ENCODE measurements at places on chromosomes 5 and 9.

DNA sequence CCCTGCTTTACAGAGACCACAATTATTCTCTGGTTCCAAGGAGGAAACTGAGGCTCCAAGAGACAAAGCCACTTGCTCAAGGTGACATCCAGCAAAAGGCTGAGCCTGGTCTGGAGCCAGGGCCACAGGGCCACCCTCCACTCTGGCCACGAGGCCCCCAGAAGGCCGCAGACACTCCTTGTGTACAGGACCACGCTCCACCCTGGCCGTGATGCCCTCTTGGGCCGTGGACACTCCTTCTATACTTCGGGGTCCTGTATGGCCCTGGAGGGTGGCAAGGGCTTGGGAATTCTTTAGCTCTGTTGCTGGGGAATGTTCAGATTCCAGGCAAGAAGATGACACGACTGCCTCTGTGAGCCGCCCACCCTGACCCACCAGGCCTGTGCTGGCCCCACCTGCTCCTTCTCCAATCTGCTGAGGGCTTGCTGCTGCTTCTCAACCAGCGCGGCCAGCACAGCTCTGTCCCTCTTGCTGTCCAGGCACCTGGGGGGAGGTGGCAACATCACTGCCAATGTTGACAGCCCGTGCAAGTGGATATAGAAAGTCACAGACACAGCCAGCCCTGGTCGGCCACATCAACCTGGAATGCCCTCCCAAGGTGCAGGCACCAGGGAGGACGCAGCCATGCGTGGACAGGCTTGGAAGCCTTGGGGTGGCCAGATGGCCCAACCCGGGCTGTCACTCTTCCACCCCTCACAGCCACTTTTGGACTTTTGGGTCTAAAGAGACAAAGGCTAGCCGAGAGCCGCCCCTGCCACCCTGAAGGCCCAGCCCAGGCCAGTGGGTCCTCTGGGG is 20.1 kb upstream of the QSOX2 start:
- DNase-seq, result no peak

- DNase-seq, result no peak
These were observed 18.1 kb downstream of the PRKACG start for GRCh38 chr9:68995776-68996175.

DNA sequence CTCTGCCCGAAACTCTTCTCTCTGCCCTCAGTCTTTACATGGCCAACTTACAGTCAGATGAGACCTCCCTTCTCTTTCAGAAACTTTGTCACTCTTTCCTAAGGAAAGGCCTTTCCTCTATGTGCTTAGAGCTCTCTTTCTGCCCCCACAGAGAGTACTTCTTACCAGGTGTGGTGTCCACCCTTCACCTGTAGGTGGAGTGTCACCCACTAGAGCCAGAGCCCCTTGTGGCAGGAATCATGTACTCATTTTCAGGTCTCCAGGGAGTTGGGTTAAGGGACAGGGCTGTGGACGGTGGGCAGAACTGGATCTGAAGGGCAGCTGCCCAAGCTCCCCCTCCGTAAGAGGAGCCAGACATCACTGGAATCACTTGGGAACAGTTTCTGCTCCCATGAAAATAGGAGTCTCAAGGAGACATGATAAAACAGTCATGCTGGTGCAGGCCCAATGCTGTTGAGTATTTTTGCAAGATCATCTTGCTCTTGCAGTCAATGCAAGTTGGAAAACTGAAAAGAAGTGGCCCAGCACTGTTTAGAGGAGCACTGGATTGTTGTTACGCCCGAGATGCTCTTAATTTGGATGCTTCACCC is 436.7 kb downstream of the ZSWIM6 start:
- DNase-seq, result no peak

DNA sequence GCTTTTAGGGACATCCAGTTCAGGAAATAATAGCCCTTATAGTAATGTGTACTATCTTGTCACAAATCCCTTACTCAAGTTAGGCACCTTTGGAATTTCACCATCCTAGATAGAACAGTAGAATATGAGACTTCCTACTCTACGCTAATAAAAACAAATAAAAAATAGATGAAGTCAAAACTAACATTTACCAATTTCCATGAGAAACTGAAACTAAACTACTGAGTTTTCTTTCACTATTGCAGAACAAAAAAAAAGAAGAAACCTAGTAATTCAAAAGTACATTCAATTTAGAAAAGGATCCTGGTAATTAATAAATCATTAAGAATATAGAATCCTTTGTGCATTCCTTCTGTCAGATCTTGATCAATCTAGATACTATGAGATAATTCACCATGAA is 14.0 kb downstream of the STARD4 start:
- DNase-seq, result no peak

GRCh38 chr5:81181576-81182316 is 51.4 kb upstream of the CKMT2 start:
- DNase-seq, result no peak

DNA sequence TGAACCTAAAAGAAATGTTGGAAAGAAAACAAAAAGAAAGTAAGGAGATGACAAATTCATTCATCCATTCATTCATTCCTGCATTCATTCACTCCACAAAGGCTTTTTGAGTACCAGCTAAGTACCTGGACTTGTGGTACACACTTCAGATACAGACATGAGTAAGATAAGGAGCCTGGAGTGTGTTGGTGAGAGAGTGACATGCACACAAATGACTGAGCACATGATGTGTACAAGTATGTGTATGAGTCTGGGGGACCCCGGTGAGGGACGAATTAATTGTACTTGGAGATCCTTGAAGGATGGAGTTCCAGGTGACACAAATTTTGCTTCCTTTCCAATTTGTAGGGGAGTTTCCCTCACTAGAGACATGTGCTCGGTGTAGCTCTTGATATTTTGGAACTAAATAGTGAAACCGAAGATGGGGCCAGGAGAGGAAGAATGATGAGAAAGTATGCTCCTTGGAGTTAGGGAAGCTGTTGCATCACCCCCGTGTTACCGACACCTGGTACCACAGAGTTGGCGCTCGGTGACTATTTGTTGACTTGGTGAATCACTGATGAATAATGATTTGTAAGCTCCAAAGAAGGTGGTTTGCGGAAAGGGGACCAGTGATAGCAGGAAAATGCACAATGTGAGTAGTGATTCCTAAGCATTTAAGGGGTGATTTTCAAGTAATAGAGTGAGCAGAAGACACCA is 509.8 kb downstream of the CCDC171 start:
- DNase-seq, result no peak

GRCh38 chr9:114248299-114248707 is 74.6 kb upstream of the ORM1 start:
- DNase-seq, result no peak

DNA sequence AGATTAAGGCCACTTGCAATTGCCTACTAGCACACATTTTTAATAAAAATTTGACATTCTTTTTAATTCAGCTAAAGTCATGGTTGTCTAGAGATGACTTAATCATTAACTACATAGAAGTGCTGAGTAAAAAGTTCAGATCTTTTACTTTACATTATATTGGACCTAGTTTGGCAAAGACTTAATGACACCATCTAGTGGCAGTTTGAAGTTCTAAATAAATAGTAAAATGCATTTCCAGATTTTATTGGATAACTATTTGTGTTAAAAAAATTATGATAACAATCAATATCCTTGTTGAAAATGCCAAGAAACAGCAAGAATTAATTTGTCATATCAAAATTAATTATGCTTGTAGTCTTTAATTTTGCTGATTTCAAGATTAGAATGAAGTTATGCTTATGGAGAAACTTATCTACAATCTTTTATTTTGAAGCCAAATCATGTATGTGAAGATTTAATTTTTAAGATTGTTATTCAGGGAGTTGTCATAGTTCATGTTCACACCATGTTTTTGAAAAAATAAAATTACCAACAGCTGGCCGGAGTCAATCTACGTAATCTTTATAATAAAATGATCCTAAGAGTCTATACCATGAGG is 69.6 kb upstream of the PJA2 start:
- no peak for DNase-seq

Data from activated CD4-positive, alpha-beta T cell treated with anti-CD3 and anti-CD28 coated beads for 1 hour (primary cell).